Caudate nucleus (tissue), 63 donors: ENCODE measurements at places on chromosomes 11 and 22.
A peak's percentile ranks its signal among the peaks of the same experiment; 100 is the strongest.

DNA sequence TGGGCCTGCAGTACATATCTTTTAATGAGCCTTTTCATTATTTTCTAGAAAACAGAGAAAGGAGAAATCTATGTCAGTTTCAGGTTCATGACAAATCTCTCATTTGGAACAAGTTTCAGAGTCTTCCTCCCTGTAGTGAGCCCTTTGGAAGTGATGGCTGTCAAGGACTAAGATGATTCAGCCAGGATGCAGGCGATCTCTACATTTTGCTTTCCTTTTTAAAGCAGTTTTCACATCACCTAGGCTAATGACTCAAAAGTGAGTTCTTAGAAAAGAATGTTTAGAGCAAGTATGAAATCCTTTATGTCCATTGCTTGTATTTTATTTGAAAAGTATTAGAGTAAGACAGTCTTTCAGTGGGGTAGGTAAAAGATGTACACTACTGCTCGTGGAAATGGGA is 130.1 kb downstream of the TRPC6 start:
- DNase-seq: no peak

- peak; percentile 56 for DNase-seq
Measured at GRCh38 chr22:24247564-24248344, 2.9 kb upstream of the GGT5 start.

GRCh38 chr11:1792461-1792860 is 28.7 kb upstream of the CTSD start:
- no peak for DNase-seq

- no peak for DNase-seq
Measured at GRCh38 chr11:84922212-84922805, 704.8 kb downstream of the DLG2 start.

DNA sequence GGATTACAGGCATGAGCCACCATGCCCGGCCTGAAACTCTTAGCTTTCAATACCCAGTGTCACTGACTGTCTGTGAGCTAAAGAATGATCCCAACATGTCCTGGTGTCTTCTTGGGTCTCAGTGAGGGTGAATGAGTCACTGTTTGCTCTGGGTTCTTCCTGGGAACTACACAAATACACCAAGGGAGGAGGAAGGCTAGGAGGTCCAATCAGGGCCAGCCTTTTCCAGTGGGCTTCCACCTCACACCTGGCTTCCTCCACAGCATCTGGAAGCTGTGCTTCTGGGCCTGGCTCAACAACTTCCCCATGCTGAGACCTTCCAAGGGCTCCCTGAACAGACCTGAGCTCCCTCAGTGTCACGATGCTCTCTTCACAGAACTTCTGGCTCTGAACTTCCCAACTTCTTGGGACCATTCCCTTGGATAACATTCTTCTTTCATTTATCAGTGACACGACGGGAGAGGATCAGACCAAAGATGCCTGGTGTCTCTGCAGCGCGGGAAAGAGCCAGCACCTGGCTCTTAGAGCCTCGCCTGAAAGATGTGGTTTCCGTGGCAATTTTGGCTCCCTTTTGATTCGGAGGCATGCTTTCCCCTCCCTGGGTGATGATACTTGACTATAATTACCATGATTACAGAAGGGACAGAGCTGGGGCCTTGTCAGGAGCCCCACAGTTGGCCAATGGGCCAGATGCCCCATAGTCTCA is 22.3 kb upstream of the CHRM4 start:
- DNase-seq: no peak

DNA sequence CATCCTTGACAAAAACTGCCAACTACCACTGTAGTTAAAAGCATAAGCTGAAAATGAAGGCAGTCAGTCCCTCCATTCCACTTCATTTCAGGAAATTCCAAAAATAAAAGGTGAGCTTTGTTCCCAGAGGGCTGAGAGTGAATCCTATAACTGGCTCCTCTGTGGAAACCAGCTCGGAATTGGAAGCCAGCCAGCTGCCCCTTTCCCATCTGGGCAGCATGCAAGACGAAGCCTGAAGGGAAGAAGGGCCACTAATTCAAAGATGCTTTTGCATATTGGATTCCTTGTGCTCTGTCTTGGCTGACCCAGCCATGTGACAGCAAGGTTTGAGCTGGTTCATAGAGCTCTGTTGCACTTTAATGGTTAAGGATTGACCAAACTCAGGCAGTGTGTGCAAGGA is 83.4 kb downstream of the ALX4 start:
- DNase-seq: no peak
